ENCODE measurements at places on chromosomes 12 and 14.

DNA sequence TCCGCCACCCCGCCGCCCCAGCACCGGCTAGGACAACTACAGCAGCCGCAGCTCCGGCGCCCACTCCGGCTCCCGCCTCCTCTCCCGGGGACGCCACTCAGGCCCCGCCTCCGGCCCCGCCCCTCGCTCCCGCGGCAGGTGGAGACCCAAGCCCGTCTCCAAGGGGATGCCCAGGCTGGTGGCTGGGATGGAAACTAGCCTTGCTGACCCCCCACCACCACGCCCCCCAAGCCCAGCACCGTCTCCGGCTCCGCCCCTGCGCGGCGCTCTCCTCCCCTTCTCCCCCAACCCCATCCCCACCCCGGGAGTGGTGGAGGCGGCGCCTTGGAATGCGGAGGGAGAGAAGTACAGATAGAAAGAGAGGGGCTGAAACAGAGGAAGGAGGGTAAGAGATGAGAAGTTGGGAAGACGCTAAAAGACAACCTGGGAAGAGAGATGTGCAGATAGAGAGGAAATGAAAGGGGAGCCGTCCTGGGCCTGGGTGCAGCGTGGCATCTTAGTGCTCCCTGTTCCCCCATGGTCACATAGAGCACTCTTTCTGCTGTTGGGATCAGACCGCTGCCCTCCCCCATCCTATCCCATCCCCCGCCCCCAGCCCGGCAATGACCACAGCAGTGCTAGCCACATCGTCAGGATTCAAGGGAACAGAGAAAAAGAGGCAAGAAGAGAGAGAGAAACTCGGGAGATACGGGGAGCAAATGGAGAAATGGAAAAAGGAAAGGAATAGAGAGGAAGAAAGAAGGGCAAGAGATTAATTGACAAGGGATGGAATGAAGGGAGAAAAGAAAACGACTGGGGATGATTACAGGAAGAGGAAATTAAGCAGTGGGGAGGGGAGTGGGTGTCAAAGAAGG lies at the start of gene ITGA7:
TSS of gene ITGA7 (minus strand) at position 64 of the 854 bp plus-strand sequence. CDS start 222 bp downstream, outside the sequence.
- no peak for DNase-seq

DNA sequence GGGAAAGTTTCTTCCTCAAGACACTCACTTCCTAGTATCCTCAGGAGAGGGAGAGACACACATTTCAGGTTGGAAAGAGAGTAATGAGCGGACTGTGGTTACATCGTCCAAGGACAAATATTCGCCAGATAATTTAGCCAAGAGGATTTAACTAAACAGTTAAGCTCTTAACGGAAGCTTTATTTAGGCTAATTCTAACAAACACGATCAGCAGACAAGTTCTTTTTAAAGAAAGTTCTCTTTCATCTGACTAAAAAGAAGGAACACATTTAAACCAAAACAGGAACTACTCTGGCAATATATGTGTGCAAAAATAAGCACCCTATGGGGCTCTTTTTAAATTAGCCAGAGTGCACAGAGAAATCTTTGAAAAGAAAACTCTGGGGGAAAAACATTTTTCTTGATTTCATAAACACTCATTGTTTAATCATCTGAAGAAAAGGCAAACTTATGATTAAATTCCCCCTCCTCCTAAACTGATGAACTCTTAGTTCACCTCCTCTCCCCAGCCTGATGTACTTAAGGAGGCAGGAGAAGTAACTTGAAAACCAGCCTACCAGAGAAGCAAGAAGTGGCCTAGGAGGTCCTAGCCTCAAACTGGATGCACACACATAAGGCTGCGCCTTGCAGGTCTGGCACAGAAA lies 13.3 kb upstream of the BTG1 start:
- DNase-seq, result no peak

- DNase-seq, result no peak
Measured at GRCh38 chr14:52399921-52400595, 85.9 kb downstream of the PTGER2 start.

DNA sequence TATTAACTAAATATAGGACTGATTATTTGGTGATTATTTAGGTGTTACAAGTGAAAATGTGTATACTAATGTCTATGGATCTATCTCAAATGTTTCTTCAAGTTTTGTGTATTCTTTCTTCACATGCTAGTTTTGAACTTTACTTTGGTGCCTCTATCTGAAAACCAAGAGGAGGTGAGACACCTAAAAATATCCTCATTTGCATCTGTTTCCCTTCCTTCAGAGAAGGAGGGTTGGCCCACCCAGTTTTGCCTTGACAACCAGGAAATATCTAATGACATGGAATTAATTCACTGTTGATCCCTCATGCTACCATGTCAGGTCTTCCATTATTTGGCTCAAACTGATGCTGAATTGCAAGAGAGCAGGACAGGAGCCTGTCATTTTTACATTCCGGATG lies 500.4 kb downstream of the NELL2 start:
- no peak for DNase-seq

DNA sequence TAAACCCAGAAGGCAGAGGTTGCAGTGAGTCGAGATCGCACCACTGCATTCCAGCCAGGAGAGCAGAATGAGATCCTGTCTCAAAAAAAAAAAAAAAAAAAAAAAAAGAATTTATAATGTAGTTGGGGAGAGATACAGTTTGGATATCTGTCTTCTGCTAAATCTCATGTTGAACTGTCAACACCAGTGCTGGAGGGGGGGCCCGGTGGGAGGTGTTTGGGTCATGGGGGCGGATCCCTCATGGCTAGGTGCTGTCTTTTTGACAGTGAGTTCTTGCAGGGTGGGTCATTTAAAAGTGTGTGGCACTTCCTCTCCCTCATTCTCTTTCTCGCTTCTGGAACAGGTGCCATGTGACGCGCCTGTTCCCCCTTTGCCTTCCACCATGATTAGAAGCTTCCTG lies 32.8 kb downstream of the CLIP1 start:
- no peak for DNase-seq

GRCh38 chr12:101803978-101804377 lies 26.8 kb downstream of the GNPTAB start:
- DNase-seq, result no peak

DNA sequence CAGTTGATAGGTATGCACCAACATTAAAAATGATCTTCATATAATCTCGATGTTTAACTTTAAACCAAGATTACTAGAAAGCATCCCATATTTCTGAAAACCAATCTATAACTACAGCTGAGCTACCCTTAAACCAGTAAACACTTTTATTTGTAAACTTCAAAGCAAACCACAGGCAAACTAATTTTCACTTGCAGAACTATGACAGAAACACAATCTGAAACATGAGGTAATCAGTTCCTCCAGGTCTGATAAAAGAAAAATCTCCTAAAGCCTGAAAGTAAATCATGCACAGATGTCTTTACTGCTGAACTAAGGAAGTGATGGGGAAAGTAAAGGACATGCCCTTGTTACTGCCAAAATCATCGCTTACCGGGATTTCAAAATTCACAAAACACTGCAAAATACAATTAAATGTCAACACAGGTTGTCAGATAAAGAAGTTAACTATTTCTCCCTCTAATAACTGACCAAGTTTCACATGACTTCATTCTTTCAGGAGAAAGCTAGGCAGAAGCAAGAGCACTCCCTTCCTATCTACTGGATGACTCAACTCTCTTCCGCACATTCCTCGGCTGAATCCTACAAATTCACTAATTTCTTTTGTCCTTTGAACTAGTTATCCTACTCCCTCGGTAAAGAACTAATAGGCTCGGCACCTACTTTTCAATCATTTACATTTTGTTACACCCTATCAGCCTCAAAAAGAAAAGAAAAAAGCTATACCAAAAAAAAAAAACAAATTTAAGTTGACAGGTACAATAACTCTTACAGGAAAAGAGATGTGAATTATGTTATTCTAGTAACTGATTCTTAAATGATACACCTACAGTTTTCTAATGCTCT lies 1.4 kb downstream of the EEA1 start:
- no peak for DNase-seq

DNA sequence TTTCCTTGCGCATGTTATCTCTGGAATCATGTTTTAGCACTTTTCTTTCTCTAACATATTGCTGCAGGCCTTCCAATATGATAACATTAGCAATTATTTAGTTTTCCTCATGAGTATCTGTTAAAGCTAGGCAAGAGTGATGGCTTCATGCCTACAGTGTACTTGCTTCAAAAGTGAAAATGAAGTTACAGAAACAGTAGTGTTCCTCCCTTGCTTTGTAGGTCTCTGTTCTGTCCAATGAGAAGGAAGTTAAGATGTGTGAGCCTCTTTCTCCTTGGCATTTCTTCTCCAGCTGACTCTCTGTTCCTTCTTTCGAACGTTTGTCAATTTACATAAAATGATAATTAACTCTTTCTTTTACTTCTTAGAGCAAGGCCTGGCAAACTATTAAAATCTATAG lies 22.2 kb downstream of the LRRIQ1 start:
- no peak for DNase-seq

DNA sequence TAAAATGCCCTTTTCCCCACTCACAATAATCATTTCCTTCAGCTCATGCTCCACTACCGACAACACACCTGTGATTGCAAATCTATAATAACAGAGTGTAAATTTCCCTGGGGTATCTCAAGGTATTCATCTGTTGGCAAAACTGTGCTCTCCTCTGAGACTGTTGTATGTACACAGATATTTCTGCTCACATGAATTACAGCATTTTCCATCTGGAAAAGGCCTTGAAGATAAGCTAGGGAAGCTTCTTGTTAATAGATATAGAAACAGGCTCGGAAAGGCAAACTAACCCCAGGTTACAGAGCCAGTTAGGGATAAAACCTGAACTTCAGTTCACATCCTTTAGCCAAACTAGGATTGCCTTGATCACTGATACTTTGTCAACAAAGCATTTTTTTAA lies 210.4 kb upstream of the KRR1 start:
- DNase-seq, result no peak

GRCh38 chr12:115752913-115753726 lies 524.4 kb downstream of the MED13L start:
- DNase-seq, result no peak

DNA sequence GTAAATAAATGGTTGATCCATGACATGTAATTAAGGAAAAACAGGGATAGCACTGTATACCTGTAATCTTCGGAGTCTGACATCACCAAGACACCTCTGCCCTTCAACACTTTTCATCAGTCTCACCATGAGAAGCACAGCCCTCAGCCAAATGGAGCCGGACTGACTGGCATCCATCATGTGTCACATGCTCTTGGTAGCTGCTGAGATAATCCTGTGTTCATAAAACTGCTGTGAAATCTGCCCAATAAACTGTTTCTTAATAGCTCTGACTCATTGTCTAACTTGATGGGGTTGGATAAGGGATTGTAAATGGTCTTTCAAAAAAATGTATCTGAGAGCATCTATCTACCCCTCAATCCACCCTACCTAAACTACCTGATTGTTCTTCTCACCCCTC lies 33.6 kb downstream of the KCNH5 start:
- DNase-seq, result no peak

DNA sequence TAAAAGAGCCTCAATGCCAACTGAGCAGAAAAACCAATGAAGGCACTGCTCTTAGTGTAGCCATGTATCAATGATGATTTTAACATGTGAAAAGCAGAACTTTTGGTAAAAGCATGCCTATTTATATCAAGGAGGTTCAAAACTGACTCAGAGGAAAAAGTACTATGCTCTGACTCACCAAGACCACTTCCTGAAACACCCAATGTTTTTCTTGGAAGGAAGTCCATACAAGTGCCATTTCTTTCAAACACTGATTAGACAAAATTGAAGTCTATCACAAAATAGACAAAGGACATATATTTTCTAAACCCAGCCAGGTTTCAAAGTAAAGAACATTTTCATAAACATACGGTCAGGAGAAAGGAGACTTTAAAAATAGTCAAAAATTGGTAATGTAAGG lies 88.6 kb downstream of the EPS8 start:
- DNase-seq, result no peak

- DNase-seq, result no peak
Measured at GRCh38 chr12:90244232-90244631, 535.6 kb upstream of the ATP2B1 start.

- DNase-seq, result no peak
Measured at GRCh38 chr12:88501972-88502938, 78.0 kb downstream of the KITLG start.

DNA sequence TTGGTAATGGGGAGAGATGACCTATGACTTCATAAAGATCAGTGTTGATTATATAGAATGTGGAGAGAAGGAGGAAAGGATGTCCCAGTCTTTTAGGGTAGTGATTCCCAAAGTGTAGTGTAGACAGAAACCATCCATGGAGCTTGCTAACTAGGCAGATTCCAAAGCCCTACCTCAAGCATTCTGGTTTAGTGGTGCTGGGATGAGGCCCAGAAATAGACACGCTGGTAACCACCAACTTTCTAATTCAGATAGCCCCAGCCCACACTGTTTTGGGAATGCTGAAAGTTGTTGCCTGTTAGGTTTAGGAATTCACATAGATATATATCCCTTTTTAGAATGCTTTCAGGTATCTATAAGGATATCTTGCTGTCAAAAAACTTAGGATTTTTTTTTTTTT lies 69.2 kb downstream of the STAB2 start:
- DNase-seq, result no peak

- no peak for DNase-seq
Measured at GRCh38 chr12:1605129-1606020, 11.0 kb upstream of the FBXL14 start.

GRCh38 chr14:99426265-99426664 lies 54.4 kb downstream of the SETD3 start:
- no peak for DNase-seq

- DNase-seq, result no peak
Measured at GRCh38 chr12:95699579-95699978, 91.0 kb downstream of the NTN4 start.

DNA sequence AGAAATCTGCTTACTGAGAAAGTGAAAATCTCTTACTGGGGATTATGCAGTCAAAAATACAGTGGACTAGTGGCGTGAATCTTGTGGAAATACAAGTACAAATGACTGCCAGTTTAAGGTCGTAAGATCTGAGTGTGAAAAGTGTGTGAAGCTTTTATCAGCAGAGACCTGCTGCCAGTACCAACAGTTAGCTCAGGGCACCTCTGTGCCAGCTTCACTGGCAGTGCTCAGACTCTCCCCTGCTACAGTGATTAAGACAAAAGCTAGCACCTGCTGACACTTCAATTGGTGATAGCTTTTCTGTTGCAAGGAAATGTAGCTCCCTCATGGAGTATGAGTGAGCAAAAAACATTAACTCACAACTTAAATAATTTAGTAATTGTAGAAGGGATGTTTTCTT lies 185.1 kb downstream of the ANO6 start:
- DNase-seq, result no peak

DNA sequence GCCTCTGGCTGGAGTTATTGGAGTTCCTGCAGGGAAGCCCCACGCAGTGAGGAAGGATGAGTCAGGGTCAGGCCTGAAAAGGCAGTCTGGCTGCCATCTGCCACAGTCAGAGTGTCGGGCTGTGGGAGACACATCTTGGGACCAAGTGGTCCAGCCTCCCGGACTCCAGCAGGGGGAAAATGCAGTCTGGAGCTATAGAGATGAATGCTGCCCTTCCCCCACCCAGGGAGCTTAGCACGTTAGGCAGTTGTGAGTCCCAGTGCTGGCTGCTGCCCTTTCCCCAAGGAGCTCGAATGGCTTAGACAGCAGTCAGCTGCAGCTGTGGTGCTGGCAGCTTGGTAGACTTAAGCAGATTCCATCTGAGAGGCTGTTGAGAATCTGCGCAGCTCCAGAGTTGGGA lies 8.2 kb upstream of the NTS start:
- DNase-seq, result no peak

Data from NCI-H2081 treated with DMSO at 0.1 percent for 48 hours (cell line).